PC-3 (cell line): ENCODE measurements at places on chromosomes 2 and 18. TPM values are rescaled to one million over a fixed set of nuclear protein-coding genes. Genes with fewer than 3 reads are reported as not detected.

DNA sequence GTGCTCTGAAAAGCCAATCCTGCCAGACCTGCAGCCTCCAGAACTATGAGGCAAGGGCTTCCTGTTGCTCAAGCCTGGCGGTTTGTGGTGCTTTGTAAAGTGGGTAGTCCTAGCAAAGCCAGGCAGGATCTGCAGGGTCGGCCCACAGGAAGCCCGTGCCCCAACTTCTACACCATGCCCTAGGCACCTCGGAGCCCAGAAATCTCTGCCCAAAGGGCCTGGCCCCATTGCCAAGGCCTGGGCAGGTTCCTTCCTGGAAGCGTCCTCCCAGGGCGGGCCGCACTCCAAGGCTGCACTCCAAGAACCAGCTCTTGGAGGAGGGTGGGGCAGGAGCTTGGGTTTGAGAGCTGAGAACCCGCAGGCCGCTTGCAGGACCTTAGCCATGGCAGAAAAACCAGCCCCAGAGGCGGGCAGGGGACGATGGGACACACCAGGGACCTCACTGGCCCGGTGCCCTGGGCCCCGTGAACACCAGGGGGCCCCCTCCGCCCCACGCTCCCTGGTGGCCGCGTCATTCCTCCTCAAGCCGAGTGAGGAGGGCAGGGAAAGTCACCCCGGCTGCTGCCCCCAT, 37.2 kb upstream of the ID2 start:
- DNase-seq = no peak
- no peaks in the 10 kb centered on the region for H3K36me3 ChIP-seq
- H3K4me1 ChIP-seq = no peaks in the 10 kb centered on the region
- no peak overlapping the region for H3K27ac ChIP-seq
- no peaks in the 10 kb centered on the region for H3K27me3 ChIP-seq
- no peak overlapping the region for H3K4me3 ChIP-seq

GRCh38 chr2:217610401-217610814, 392.4 kb downstream of the TNS1 start:
- no peak overlapping the region for H3K27ac ChIP-seq
- no peaks in the 10 kb centered on the region for H3K4me1 ChIP-seq
- no peak for DNase-seq
- peaks cover 34% of the 10 kb centered on the region for H3K27me3 ChIP-seq

- H3K27me3 ChIP-seq = no peaks in the 10 kb centered on the region
Measured at GRCh38 chr2:157375384-157375783, 49.8 kb upstream of the ERMN start.

DNA sequence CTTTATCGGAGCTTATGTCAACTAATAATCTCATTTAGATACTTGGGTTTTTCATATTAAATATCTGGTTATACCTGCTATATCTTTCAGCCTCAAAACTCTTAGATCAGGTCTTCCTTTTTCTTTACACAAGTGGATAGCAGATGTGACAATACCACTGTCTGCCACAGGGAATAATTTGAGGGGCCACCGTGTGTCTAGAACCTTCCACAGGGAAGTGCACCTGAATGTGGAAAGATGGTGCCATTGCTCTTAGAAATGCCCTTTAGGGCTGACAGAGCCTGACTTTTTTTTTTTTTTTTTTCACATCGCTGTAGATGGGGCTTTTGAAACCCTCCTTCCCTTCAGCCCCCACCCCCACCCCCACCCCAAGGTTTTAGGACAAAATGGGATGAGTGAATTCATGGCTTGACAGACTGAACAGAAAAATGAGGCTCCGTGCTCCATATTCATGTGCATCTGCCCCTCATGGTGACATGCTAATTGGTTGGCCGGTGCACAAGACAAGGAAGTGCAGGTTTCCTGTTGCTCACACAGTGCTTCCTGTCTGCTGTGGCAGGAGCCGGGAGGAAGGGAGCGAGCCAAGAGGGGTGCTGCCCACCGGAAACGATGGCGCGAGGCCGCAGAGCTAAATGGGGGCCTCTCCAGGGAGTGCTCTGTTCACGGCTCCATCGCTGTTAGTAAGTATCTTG, 246.0 kb downstream of the LDLRAD4 start:
- no peak for DNase-seq
- peaks cover 67% of the 10 kb centered on the region for H3K27me3 ChIP-seq
- H3K4me3 ChIP-seq = no peak overlapping the region
- no peak overlapping the region for H3K27ac ChIP-seq

- H3K4me3 ChIP-seq = no peak overlapping the region
- H3K36me3 ChIP-seq = no peaks in the 10 kb centered on the region
- H3K4me1 ChIP-seq = no peaks in the 10 kb centered on the region
Measured at GRCh38 chr2:88110830-88111229, 17.0 kb downstream of the FABP1 start.

DNA sequence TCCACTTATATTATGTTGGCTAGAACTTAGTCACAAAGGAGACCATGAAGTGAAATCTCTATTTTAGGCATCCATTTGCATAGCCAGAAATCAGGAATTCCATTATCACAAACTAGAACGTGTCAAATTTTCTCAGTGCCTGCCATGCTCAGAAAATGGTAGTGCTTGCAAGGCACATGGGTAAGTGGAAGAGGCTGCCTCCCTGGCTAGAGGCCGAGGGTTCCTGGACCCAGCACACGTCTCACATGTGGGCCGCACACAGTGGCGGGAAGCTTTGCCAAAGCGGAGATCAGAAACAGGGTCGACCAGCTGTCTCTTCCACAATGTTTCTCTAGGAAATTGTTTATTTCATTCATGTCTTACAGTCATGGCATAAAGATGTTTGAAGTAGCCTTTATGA, 42.3 kb downstream of the TRAF3IP1 start:
- H3K27me3 ChIP-seq = no peaks in the 10 kb centered on the region
- H3K27ac ChIP-seq = no peak overlapping the region
- H3K36me3 ChIP-seq = peaks cover 2% of the 10 kb centered on the region; the same call in 1 of the 2 replicates
- no peaks in the 10 kb centered on the region for H3K4me1 ChIP-seq
- DNase-seq = no peak

GRCh38 chr2:143801561-143801960, 672.3 kb downstream of the ARHGAP15 start:
- H3K27ac ChIP-seq = no peak overlapping the region
- H3K4me3 ChIP-seq = no peak overlapping the region
- H3K27me3 ChIP-seq = no peaks in the 10 kb centered on the region
- peaks cover 9% of the 10 kb centered on the region for H3K4me1 ChIP-seq
- no peak for DNase-seq
- H3K36me3 ChIP-seq = no peaks in the 10 kb centered on the region

DNA sequence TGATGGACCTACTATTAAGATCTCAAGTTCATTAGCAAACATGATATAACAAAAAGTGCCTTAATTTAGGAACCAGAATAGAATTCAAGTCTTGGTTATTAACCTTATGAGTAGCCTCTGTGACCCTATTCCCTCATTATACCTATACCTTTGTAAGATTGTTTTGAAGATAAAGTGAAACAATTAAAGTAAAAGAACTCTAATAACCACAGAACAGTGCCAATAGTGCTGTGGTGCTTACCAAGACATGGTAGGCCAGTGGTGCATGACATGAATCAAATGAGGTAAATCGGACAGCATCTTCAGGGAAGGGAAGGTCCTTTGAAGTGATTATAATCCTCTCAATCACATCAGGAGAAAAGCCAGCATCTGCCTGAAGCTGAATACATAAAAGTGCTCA, 36.4 kb downstream of the METTL4 start:
- no peak overlapping the region for H3K27ac ChIP-seq
- no peak for DNase-seq
- no peak overlapping the region for H3K4me3 ChIP-seq
- peaks cover 16% of the 10 kb centered on the region; the same call in 1 of the 2 replicates for H3K4me1 ChIP-seq
- H3K36me3 ChIP-seq = no peaks in the 10 kb centered on the region
- no peaks in the 10 kb centered on the region for H3K27me3 ChIP-seq

GRCh38 chr18:39713961-39714360, 2148.4 kb upstream of the CELF4 start:
- H3K4me3 ChIP-seq = no peak overlapping the region
- H3K27me3 ChIP-seq = no peaks in the 10 kb centered on the region
- DNase-seq = no peak
- no peaks in the 10 kb centered on the region for H3K36me3 ChIP-seq
- no peaks in the 10 kb centered on the region for H3K4me1 ChIP-seq
- H3K27ac ChIP-seq = no peak overlapping the region

Gene FAHD2B
- 12.7 and 22.2 TPM in 2 replicates for total RNA-seq

Gene PDE1A
- total RNA-seq = not detected in 2 replicates

Gene GPR45
- total RNA-seq = not detected in 2 replicates

Gene SUMO1
- total RNA-seq = 98.4 and 115 TPM in 2 replicates

Gene RAD51AP2
- not detected in 2 replicates for total RNA-seq
